ENCODE measurements at places on chromosomes 3 and 15.
A peak's percentile ranks its signal among the peaks of the same experiment; 100 is the strongest.

DNA sequence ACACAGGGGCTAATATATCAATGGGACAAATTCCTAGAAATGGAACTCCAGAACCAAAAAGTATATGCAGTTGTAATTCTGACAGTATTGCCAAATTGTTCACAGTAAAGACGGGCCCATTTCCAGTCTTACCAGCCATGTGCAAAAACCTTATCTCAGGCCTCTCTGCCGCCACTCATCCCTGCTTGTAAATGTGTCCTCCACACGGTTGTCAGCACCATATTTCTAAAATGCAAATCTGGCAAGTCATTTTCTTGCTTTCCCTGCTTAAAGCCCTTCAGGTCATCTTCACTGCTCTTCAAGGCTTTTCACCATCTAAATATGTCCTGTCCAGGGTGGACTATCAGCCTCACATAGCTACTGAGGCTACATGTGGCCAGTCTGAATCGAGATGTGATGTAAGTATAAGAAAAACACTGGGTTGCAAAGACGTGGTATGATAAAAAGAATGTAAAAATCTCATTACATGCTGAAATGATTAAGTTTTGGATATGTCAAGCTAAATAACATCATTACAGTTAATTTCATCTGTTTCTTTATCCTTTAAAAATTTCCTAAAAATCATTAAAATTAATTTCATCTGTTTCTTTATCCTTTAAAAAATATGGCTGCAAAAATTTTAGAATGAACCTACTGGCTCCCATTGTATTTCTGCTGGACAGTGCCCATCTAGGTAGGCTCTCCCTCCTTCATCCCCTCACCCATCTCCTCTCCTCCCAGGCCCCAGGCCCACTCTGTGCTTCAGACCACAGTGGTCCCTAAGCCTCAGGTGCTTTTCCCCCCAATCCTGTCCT, 980 bp downstream of the PARP9 start:
- peak overlapping the region; percentile 98 for H3K27ac ChIP-seq
- H3K27me3 ChIP-seq = no peaks in the 10 kb centered on the region
- peak overlapping the region; percentile 93 for H3K4me3 ChIP-seq
- DNase-seq = no peak

- H3K4me1 ChIP-seq = peaks cover 42% of the 10 kb centered on the region
- H3K27me3 ChIP-seq = no peaks in the 10 kb centered on the region
- peak within 1 kb of the TSS; percentile 95 for H3K4me3 ChIP-seq
- peak; percentile 87 for DNase-seq
- H3K27ac ChIP-seq = peak within 1 kb of the TSS; percentile 98
Observed at GRCh38 chr3:186806089-186807055, at the start of gene RFC4. RFC4 (minus strand) TSS chr3:186806482; CDS start chr3:186804713, 1,769 bp downstream.

- peaks cover 38% of the 10 kb centered on the region for H3K4me1 ChIP-seq
- no peaks in the 10 kb centered on the region for H3K27me3 ChIP-seq
- no peak overlapping the region for H3K27ac ChIP-seq
- no peak for DNase-seq
Observed at GRCh38 chr15:38482572-38482971, 28.6 kb downstream of the FAM98B start.

DNA sequence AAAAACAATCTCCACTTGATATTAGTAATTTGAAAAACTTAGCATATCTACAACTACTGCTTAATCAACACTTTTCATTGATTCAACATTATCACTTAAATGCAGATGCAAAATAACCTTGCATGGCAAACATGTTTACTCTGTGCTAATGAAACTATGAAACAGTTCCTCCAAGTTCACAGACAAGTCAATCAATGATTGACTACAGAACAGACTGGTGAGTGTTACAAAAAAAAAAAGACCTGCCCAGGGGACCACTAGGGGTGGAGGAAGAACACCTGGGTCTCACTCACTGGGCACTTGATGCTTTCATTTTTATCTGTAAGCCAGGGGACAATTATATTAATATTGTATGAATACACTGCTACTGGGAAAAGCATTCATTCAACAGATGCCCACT, 4.3 kb upstream of the NR2C2 start:
- no peak for DNase-seq
- H3K27me3 ChIP-seq = no peaks in the 10 kb centered on the region
- H3K27ac ChIP-seq = no peak overlapping the region
- H3K4me1 ChIP-seq = peaks cover 15% of the 10 kb centered on the region
- H3K4me3 ChIP-seq = no peak overlapping the region
- peaks cover 41% of the 10 kb centered on the region for H3K36me3 ChIP-seq

DNA sequence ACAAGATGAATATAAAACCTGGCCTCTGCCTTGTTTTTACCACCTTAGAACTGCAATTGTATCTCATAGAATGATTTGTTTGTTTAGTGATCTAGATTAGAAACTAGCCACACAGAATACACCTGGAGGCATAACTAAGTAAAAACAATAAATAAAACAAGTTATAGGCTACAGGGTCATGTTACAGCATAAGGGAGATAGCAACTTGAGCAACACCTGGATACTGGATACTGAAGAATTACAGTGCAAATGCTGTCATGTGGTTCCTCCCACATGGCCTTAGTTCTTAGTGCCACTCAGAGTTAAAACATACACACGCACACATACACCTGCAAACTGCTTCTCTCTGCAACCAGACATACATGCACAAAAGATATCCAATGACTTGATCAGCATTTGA, 563.4 kb upstream of the DPPA4 start:
- H3K4me1 ChIP-seq = peaks cover 7% of the 10 kb centered on the region
- no peak overlapping the region for H3K4me3 ChIP-seq
- no peak overlapping the region for H3K27ac ChIP-seq
- no peak for DNase-seq

- peaks cover 8% of the 10 kb centered on the region for H3K4me1 ChIP-seq
- peaks cover 5% of the 10 kb centered on the region for H3K27me3 ChIP-seq
- DNase-seq = peak; percentile 81
- no peaks in the 10 kb centered on the region for H3K36me3 ChIP-seq
Observed at GRCh38 chr3:139677388-139678155, at the start of gene NMNAT3. NMNAT3 (minus strand) TSS chr3:139677972; CDS start chr3:139627724, 50,248 bp downstream.

- H3K36me3 ChIP-seq = no peaks in the 10 kb centered on the region
- H3K27me3 ChIP-seq = peaks cover 5% of the 10 kb centered on the region
- no peak for DNase-seq
- no peak overlapping the region for H3K27ac ChIP-seq
- no peaks in the 10 kb centered on the region for H3K4me1 ChIP-seq
Observed at GRCh38 chr3:121411523-121411922, 134.3 kb downstream of the POLQ start.

DNA sequence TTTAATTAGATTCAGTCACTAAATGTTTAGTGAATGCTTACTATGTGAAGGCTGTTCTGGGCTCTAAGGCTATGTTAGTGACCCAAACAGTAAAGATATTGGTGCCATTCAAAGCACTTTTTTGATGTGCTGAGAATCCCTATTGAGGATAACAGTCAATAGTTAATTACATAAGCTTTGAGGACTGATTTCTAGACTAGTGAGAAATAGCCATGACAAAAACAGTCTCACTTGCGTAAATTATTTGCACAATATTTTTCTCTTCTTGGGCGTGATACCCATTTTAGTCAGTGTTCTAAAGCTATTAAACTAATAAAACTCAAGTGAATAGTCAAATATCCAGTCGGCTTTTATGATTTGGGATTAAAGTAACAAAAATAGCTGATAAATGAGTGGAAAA, 74.6 kb downstream of the UBE2E2 start:
- H3K27ac ChIP-seq = no peak overlapping the region
- DNase-seq = no peak
- H3K27me3 ChIP-seq = no peaks in the 10 kb centered on the region
- no peak overlapping the region for H3K4me3 ChIP-seq
- no peaks in the 10 kb centered on the region for H3K4me1 ChIP-seq

- DNase-seq = no peak
- H3K36me3 ChIP-seq = peaks cover 70% of the 10 kb centered on the region
- H3K27me3 ChIP-seq = no peaks in the 10 kb centered on the region
- H3K4me1 ChIP-seq = peaks cover 3% of the 10 kb centered on the region
Observed at GRCh38 chr3:36852071-36852470, 87.7 kb upstream of the DCLK3 start.

GRCh38 chr3:183845608-183846288, 20.4 kb upstream of the MAP6D1 start:
- H3K4me1 ChIP-seq = no peaks in the 10 kb centered on the region
- DNase-seq = no peak
- H3K27ac ChIP-seq = no peak overlapping the region
- peaks cover 33% of the 10 kb centered on the region for H3K36me3 ChIP-seq
- no peak overlapping the region for H3K4me3 ChIP-seq
- no peaks in the 10 kb centered on the region for H3K27me3 ChIP-seq

DNA sequence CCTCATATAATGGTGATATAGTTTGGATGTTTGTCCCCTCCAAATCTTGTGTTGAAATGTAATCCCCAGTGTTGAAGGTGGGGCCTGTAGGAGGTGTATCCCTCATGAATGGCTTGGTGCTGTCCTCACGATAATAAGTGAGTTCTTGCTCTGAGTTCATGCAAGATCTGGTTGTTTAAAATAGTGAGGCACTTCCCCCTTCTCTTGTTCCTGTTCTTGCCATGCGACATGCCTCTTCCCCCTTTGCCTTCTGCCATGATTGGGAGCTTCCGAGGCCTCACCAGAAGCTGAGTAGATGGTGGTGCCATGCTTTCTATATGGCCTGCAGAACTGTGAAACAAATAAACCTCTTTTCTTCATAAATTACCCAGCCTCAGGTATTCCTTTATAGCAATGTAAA, 39.2 kb downstream of the REC114 start:
- H3K36me3 ChIP-seq = no peaks in the 10 kb centered on the region
- peaks cover 13% of the 10 kb centered on the region for H3K27me3 ChIP-seq
- no peak for DNase-seq
- no peak overlapping the region for H3K4me3 ChIP-seq

Measured in activated CD4-positive, alpha-beta T cell treated with anti-CD3 and anti-CD28 coated beads, Interleukin-2, amount 10 ng/mL, durations not matched to agents 7 days and 5 days (primary cell).